ENCODE measurements at places on chromosomes 7 and 10. TPM values are rescaled to one million over a fixed set of nuclear protein-coding genes. Genes with fewer than 3 reads are reported as not detected.

PDK4 gene
- total RNA-seq: under 0.01 TPM

NUTM2B gene
- under 0.01 TPM for total RNA-seq

ITPRID1 gene
- not detected for total RNA-seq

AEBP1 gene
- total RNA-seq: 1.1 TPM

THSD7A gene
- 0.18 TPM for total RNA-seq

TRIM50 gene
- not detected for total RNA-seq

AGR3 gene
- not detected for total RNA-seq

ZNF33B gene
- 5.0 TPM for total RNA-seq

HDAC9 gene
- 24.2 TPM for total RNA-seq

PLCE1 gene
- 4.5 TPM for total RNA-seq

STEAP1 gene
- 3.9 TPM for total RNA-seq

DNA sequence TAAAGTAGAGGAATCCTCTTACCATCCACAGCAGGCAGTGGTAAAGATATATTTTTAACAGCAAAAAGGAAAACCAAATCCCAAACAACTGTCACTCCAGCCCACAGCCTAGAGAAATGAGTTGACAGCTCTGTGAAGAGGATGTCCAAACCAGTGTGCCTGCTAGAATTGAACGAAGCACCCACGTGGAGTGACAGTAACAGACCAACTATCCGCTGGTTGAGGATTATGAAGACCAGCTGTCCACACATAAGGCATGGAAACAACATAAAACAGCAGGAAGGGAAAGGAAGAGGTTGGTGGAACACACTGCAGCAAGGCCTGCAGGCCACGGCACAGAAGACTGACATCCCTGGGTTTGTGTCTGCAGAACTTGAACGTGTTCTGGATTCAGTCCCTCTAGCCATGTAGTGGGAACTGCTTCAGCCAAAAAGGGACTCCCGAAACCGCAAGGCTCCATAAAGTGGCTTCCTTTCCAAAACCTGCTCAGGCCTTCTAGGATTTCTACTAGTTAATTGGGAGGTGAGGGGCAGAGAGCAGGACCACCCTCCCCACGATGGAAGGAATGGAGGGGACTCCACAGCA lies 324.4 kb downstream of the BICC1 start:
- no peak for DNase-seq

DNA sequence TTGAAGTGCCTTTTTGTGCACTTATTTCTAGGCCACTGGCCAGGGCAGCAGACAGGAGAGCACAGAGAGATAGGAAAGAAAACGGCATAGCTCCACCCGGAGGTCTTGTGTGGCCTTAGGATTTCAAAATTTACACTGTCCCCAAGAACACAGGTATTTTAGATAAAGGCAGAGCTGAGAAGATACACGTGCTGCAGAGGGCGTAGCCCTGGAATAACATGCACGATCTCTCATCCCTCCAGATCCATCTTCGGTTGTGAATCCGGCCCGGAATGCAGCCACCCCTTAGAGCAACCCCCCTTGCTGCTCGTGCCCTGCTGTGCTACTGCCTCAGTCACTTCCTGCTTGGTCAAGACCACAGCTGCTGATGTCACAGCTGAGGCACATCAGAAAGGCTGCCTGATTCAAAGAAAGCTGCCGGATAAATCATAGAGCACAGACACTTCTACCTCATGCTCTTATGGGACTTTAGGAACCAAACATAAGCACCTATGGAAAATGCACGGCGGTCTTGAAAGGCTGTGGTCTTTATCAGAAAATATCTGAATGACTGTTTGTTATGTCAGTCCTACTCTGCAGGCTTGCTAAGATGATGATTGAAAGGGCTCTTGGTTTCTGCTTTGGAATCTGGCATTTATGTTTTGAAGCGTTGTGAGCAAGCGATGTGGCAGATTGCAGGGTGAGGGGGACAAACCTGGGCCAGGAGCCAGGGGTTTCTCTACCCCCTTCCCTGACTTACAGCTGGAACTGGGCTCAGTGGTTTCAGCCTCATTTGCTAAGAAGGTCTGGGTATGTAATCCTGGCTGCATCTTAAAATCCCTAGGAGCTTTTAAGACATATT lies 152.0 kb downstream of the SVIL start:
- peak; percentile 76 for DNase-seq

- no peak for DNase-seq
Measured at GRCh38 chr10:70943841-70944466, 55.6 kb upstream of the PCBD1 start.

GRCh38 chr10:103616705-103617601 lies 123.4 kb downstream of the NEURL1 start:
- peak; percentile 80 for DNase-seq

DNA sequence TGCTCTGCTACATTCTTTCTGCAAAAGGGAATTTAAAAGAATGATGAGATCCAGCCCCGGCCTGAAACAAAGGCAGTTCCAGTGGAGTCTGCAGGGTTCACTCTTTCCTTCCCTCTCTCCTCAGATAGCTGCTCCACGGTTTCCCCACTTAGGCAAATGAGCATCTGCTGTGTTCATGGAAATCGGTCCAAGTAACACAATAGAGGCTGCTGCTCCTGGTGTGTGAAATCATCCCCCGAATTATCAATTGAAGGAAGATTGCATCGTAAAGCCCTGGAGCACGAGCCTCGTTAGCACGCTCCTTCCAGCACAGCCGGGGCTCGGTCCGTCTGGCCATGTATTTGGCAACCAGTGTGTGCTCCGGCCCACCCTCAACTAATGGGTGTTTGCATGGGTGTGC lies 108.3 kb upstream of the DPP6 start:
- DNase-seq: no peak

GRCh38 chr10:63431962-63432797 lies 33.6 kb downstream of the JMJD1C start:
- DNase-seq: peak; percentile 14

- DNase-seq: no peak
Measured at GRCh38 chr10:60853107-60853506, 74.8 kb downstream of the CDK1 start.

DNA sequence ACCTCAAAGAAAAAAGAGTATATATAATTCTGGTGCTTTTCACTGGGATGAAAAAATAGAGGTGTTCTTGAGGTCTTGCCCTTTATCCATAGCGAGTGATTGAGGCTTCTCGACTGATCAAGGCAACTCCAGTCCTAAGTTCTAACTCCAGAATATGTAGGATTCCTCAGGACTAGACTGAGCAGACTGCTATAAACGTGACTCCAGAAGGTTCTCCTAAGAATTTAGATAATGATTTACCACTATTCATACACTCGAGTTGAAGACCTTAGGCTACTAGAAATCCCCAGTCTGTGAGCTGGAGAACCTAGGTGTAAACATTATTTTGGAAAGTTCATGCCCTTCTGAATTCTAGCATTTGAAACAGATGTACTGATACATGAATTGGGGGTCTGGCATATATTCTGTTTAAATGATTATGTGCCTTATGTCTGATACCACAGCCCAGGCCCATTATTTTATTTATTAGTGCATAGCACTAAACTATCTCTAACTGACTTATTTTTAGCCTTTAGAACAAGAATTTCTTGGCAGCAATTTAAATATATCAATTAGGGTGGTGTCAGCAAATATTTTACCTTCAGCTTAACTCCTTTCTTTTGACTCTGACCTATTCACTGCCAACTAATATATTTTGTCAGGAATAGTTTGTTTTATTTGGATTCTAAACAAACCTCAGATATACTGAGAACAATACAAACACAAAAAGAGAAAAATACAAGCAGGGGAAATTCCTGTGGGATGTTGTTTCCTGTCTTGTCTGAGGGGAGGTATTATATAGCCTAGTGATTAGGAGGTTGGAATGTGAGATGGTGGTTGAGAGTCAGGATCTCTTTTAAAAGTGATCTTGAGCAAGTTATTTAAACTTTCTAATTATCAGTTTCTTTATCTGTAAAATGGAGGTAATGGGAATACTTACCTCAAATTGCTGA lies 75.8 kb downstream of the PODXL start:
- no peak for DNase-seq

- no peak for DNase-seq
Measured at GRCh38 chr7:110010359-110010758, 1080.6 kb upstream of the LRRN3 start.

DNA sequence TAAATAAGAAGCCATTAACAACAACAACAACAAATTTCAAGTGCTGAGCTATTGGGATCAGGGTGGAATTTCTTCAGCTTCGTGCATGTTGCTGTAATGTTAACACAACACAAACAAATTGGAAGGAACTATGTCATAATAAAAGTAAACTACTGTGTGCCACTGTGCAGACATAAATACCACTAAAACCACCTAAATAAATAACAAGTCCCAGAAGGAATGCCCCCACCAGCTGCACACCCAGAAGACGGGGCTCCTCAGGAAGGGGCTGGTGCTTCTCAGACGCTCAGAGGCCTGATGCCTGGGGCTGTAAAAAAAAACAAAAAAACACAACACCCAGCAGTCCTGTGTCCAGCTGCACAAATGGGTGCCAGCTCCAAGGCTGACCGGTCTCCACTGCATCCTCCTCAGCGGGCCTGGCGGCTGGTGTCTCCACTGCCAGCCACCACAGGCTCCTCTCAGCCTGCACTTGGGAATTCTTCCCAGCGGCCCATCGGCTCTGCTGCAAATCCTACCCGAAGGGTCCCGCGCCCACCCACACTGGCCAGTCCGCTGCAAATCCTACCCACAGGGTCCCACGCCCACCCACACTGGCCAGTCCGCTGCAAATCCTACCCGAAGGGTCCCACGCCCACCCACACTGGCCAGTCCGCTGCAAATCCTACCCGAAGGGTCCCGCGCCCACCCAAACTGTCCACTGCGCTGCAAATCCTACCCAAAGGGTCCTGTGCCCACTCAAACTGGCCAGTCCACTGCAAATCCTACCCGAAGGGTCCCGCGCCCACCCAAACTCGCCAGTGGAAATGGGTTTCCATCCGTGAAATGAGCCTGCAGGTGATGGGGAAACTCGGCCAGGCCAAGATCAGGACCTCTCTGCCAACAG lies 35.8 kb upstream of the DNAAF5 start:
- DNase-seq: peak; percentile 12

GRCh38 chr7:20958572-20958971 lies 171.9 kb upstream of the SP8 start:
- no peak for DNase-seq

- DNase-seq: no peak
Measured at GRCh38 chr7:68073701-68074100, 1077.1 kb downstream of the TYW1 start.

- no peak for DNase-seq
Measured at GRCh38 chr7:1938788-1939433, 268.8 kb downstream of the ELFN1 start.

DNA sequence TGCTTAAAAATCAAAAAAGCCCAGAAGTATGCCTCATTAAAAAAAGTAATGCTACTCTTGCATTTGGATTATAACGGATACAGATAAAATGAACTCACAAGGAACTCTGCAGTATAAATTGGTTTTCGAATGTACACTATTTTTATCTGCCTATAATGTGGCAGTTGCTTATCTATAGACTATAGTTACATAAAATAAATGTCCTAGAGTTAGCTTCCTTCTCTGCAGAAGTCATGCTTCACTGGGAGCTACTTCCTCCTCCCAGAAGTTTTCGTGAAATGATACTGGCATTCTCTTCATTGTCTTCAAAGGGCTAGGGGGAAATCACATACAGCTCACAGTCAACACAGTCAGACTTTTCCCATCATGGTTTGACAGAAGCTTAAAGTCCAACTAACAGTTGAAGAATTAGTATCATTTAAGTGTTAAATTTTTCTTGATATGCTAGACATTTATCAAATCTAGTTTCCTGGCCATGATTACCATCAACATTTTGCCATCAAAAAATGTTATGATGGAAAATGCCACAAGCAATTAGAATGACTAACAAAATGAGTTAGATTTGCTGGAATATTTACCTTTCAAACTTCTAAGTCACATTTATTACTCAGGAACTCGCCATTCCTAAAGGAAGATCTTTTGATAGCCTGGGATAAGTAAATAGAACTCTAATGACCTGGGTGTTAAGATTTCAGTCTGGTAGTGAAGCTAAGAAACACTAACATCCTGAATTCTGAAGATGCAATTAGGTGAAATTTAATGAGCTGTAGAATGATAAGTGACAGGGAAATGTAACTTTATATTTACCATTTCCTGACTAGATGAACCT lies 87.3 kb upstream of the TRIL start:
- DNase-seq: no peak

Data from IMR-90 (cell line).